ENCODE measurements at places on chromosomes 1 and 21.

- no peak for DNase-seq
Observed at GRCh38 chr1:87834151-87834550, 505.5 kb downstream of the LMO4 start.

- no peak for DNase-seq
Observed at GRCh38 chr1:182315167-182315556, 76.4 kb downstream of the GLUL start.

- DNase-seq = no peak
Observed at GRCh38 chr1:62025154-62025553, 169.5 kb upstream of the L1TD1 start.

DNA sequence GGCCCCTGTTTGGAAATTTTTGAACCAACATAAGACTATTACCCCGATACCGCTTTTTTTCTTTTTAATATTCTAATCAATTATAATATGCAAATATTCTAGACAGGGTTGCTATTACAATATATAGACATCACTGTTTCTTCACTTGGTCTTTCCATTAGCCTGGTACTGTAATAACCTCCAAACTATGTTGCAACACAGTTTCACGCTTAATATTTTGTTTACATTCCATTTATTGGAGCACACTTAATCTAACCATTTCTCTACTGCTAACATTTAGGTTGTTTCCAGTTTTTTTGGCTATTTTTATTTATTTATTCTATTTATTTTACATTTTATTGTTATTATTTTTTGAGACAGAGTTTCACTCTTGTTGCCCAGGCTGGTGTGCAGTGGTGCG lies 17.6 kb upstream of the NID1 start:
- no peak for DNase-seq

- DNase-seq = no peak
Observed at GRCh38 chr1:66282891-66283621, 250.9 kb upstream of the SGIP1 start.

GRCh38 chr1:79059341-79059740 lies 52.8 kb upstream of the ADGRL4 start:
- no peak for DNase-seq

GRCh38 chr1:204495078-204495753 lies 611 bp upstream of the PIK3C2B start:
- DNase-seq = no peak

DNA sequence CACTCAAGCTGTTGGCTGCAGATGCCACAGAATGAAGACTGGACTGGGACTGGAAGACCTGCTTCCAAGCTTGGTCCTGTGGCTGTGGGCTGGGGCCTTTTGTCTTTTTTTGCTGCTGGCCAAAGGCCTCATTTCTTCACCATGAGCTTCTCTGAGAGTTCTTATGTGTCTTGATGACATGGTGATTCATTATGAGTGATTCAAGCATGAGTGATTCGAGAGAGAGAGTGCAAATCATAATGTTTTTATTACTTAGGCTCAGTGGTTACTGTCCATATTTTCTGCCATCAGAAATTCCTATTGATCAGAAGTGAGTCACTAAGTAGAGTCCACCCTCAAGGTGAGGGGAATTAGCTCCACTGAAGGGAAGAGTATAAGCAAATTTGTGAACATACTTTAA lies 94.0 kb downstream of the PCP4 start:
- no peak for DNase-seq

- no peak for DNase-seq
Observed at GRCh38 chr1:232968965-232969364, 18.6 kb downstream of the NTPCR start.

- DNase-seq = no peak
Observed at GRCh38 chr1:221698579-221699349, 43.1 kb downstream of the DUSP10 start.

DNA sequence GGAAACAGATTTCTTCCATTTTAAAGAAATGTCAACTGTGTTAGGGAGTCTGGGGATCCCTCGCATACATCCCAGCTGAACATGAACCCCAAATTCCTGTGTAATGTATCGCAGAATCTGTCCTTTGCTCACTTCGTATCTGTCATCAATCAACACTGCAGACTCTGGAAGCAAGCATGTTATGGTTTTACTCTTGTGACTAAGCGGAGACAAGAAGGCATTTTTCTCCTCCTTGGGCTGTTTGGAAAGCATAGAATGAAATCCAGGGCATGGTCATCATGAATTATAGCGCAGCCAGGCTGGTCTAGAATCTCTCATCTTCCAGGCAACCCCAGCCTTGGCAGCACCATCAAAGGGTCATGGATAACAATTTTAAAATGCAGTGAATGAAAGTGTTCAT lies 290.2 kb downstream of the KIF26B start:
- DNase-seq = no peak

- DNase-seq = no peak
Observed at GRCh38 chr1:73065339-73066041, 783.2 kb upstream of the NEGR1 start.

DNA sequence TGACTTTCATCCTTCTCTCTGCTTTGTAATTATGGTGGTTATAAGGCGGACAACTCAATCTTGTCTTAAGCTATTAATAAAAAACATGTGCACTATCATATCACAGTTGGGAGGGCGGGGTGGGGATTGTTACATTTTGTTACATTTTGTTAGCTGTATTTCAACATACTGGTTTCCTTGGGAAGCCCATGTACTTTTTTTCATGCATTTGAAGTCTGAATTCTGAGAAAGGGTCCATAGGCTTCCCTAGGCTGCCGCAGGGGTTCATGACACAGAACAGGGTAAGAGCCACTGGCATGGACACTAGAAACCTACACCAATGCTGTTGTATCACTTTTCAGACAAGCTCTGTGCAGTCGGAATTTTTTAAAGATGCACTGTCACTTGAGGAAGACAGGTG lies 178.8 kb downstream of the ETS2 start:
- DNase-seq = peak; percentile 92

- peak; percentile 37 for DNase-seq
Observed at GRCh38 chr1:160206421-160207117, 1.4 kb downstream of the PEA15 start.

GRCh38 chr1:181655756-181656155 lies 172.4 kb downstream of the CACNA1E start:
- no peak for DNase-seq

GRCh38 chr1:29753771-29754572 lies 517.6 kb downstream of the PTPRU start:
- DNase-seq = no peak

- DNase-seq = peak; percentile 73
Observed at GRCh38 chr1:203558064-203558760, 64.3 kb downstream of the OPTC start.

GRCh38 chr1:48878191-48878940 lies 101.7 kb upstream of the BEND5 start:
- DNase-seq = peak; percentile 31

GRCh38 chr21:33021667-33022066 lies 4.1 kb upstream of the OLIG2 start:
- no peak for DNase-seq

- DNase-seq = no peak
Observed at GRCh38 chr1:6084781-6085495, 39.2 kb downstream of the KCNAB2 start.

DNA sequence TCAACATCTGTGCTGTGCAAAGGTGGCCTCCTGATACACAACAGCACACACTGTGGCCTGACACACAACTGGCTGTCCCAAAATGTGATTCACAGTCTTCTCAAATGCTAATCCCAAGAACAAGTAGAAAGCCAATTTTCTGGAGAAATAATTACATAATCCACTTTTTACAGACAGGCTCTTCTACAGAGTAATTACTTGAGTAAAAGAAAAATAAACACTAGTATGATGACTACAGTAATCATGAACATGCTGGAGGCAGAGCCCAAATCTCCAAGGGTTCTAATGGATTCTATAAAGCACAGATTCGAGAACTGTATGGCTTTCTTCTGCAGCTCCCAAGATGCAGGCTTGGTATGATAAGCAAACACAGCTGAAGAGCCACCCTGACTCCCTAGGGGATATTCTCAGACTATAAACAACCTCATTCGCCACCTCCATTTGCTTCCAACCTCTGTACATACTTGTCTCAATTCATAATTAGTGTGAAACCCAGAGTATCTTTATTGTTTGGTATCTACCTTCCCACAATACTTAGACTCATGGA lies 81.9 kb downstream of the SIPA1L2 start:
- DNase-seq = no peak

DNA sequence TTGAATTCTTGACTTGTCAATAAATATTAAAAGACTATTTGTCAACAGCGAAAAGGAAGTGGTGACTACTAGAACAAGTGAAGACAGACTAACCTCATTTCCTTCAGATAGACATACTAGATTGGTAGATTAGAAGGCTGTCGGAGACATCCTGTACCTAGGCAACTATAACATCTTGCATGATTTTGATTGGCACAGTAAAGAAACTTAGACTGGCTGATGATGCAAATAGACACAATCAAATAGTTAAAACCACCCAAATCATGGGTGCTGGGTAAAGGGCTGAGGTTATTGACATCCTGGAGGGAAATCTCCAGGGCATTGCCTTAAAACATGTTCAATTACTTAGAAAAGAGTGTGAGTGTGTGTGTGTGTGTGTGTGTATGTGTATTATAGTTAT lies 85.9 kb upstream of the EDEM3 start:
- DNase-seq = no peak

DNA sequence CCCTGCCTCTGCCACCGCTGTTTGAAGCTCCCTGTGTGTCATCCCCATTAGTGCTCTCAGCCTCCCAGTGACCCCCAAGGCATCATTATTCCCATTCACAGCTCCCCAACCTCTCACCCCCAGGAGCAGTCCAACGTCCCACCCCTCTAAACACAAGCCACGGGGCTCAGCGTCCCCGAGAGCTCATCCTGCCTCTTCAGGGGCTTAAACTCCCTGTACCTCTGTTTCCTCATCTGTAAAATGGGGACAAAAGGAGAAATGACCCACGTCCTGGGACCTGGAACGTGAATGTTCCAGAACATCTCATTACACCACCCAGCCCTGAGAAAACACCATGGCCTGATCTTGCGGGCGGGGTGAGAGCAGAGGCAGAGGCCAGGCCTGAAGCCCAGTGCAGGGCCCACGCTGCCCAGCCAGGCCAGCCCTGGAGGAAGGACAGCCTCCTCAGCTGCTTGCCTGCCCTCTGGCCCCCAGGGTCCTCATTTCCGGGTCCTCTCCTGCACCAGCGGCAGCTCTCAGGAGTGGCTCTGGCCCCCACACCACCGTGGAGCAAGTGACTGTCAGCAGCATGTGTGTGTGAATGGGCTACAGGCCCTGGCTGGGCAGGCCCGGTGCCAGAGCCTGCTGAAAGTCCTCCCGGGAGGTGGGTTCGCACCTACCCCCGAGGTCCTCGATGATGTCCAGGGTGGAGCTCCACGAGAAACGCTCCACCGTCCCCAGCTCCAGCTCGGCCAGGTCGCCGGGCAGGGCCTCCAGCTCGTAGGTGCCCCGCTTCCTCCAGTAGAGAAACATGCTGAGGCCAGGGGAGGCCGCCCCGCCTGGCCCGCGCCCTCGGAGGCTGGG lies 14.1 kb upstream of the PLEKHG5 start:
- no peak for DNase-seq

DNA sequence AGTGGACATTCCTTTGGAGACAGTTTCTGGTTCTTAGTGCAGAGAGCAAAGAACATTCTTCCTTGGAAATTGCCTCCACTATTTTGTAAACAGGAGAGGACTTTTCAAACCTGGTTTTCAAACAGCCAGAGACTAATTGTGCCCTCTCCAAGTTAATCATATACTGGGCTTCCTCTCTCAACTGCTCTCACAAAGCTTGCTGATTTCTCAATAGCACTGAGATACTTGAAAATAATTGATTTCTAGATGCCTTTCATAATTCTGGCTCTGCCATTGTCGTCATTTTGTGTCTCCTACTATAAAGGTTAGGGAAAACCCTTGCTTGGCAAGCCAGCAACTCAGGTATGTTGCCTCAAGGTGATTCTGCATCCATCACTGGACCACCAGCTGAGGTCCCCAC lies 56.0 kb downstream of the KCNJ15 start:
- DNase-seq = no peak

- DNase-seq = no peak
Observed at GRCh38 chr1:192475329-192475728, 100.2 kb upstream of the RGS1 start.

GRCh38 chr1:159868766-159869165 lies 6.3 kb upstream of the VSIG8 start:
- no peak for DNase-seq

GRCh38 chr1:67850611-67851075 lies 17.4 kb upstream of the GNG12 start:
- DNase-seq = peak; percentile 56

GRCh38 chr1:75722966-75723365 lies 1.5 kb upstream of the ACADM start:
- DNase-seq = no peak

GRCh38 chr1:231814021-231814420 lies 187.4 kb downstream of the DISC1 start:
- DNase-seq = no peak

DNA sequence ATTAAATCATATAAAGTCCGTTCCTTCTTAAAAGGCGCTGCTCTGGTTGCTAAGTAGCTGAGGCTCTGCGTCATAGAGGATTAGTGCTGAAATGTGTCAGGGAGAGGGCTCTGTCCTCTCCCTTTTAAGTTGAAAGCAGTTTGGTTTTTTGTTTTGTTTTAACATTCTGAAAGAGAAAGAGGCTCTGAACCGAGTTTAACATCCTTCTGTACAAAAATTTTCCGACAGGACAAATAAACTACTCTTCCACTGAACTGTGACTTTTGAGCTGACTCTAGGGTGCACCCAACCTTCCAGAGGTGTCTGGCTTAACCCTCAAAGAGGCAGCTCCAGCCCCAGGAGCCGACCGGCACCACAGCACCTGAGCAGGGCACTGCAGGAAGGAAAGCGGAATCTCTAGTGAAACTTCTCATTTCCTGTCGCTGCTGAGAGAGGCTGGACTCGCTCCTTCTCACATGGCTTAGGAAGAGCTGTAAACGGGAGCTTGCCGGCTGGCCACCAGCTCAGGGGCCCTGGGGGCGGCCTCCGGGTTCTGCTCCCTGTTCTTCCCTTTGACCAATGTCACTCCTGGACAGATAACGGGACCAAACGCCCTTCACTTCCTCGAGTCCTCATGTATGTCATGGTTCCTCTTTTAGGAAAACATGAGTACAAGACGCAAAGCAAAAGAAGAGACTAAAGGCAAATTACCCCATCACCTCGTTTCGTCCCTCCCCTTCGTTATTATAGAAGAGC lies 1.2 kb downstream of the VAV3 start:
- peak; percentile 54 for DNase-seq

- peak; percentile 83 for DNase-seq
Observed at GRCh38 chr1:246012341-246012740, 494.7 kb downstream of the SMYD3 start.

DNA sequence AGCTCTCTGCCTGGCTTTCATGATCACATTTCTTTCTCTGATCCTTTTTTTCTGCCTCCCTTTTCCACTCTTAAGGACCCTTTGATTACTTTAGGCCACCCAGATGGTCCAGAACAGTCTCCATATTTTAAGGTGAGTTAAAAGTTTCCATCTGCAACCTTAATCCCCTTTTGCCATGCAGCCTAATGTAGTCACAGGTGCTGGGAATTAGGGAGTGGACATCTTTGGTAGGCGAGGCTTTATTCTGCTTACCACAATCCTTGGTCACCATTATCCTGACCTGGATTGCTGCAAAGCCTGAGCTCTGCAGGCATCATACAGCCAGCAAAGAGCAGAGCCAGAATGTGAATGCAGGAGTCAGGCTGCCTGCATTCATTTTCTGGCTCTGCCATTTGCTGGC lies 95.9 kb downstream of the XCL2 start:
- no peak for DNase-seq

GRCh38 chr1:60229821-60230220 lies 156.3 kb upstream of the C1orf87 start:
- DNase-seq = no peak
